ENCODE measurements at places on chromosomes 16 and 17.

DNA sequence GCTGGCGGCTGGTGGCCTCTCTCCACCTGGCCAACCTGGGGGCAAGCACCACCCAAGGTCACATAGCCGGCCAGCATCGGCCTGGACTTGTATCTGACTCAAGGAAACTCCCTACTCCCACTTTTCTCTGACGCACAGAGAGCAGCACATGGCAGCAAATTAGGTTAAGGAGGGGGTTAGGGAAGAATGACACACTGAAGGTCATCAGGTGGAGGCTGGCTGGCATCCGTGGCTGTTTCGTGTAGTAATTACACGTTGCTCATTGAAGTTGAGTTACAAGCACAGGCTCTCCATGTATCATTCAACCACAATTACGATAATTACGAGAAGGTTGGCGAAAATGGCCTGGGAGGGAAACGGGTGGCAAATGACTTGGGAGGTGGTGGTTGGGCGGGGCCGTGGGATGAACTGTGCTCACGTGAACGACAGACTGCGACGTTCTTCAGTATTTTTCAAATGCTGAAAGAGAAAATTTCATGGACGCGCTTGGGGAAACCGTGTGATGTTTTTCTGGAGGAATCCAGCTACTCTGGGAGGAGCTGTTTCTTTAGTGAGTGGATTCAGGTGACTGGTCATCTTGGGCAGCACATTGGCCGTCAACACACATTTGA is 4.0 kb upstream of the METRNL start:
- no peak for DNase-seq

DNA sequence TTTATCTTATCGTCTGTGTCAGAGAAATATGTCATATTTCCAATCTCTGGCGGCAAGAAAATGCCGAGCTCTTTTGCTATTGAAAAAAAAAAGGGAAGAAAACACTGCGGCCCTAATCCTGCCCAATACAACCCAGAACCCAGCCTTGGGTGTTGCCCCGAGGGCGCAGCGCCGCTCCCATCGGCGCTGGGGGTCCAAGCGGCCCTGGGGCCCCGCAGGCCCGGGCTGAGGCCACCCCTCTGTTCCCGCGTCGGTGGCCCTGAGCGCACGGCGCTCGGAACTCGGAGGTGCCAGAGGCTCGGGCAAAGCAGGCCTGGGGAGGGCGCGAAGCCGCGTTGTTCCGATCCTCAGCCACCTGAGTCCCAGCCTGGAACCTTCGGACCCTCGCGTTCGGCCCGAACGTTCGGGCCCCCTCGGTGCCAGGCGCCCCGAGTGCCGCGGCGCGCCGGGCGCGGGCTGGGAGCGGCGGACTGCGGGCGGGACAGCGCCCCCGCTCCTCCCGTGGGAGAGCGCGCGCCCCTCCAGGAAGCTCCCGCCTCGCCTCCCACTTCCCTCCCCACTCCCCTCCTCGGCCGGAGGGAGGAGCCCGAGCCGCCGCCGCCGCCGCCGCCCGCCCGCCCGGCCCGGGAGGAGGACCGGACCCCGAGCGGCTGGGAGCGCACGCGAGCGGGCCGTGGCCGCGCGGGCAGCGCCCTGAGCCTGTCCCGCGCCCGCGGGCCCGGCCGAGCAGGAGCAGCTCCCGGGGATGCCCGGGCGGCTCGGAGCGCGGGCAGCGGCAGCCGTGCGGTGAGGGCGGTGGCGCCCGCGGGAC is at the start of gene CPNE2:
Gene CPNE2 (plus strand): TSS at position 609 of the 811 bp plus-strand sequence. CDS start 18,160 bp downstream, outside the sequence.
- DNase-seq = no peak

DNA sequence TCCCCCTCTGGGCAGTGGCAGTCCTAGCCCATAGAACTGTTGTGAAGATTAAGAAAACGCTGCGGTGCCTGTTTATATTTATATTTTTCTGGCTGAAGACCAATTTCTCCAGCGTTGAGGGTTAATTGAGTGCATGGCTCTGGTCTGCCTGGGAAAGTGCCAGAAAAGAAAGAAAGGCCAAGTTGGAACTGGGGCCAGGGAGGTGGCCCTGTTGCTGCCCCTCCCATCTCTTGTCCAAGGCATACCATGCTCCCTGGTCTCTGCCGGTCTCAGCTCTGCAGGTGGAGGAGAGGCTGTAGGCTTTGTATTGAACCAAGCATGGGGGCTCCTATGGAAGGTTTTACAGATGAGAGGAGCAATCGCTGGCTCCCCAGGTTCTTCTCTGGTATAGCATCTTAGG is 124.7 kb downstream of the MGAT5B start:
- DNase-seq = no peak

DNA sequence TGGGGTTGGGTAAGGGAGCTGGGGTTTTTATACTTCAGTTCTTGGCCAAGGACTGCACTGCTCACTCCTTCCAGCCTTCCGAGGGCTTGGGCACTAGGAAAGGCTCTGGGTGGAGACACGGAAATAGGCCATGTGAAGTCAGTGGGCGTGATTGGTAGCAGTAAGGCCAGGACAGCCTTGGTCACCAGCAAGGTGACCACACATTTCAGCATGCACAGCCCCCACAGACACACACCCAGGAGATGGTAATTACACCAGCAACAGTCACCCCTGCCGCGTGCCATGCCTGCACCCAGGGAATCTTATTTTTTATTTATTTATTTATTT is 252.5 kb downstream of the SEC14L1 start:
- DNase-seq = no peak

GRCh38 chr16:65032387-65032786 is 89.5 kb downstream of the CDH11 start:
- no peak for DNase-seq

GRCh38 chr16:15775209-15775608 is 81.6 kb downstream of the MYH11 start:
- DNase-seq = no peak

GRCh38 chr17:56867948-56868376 is 34.0 kb downstream of the DGKE start:
- DNase-seq = no peak

- DNase-seq = no peak
Measured at GRCh38 chr17:6780886-6781285, 4.9 kb downstream of the FBXO39 start.

DNA sequence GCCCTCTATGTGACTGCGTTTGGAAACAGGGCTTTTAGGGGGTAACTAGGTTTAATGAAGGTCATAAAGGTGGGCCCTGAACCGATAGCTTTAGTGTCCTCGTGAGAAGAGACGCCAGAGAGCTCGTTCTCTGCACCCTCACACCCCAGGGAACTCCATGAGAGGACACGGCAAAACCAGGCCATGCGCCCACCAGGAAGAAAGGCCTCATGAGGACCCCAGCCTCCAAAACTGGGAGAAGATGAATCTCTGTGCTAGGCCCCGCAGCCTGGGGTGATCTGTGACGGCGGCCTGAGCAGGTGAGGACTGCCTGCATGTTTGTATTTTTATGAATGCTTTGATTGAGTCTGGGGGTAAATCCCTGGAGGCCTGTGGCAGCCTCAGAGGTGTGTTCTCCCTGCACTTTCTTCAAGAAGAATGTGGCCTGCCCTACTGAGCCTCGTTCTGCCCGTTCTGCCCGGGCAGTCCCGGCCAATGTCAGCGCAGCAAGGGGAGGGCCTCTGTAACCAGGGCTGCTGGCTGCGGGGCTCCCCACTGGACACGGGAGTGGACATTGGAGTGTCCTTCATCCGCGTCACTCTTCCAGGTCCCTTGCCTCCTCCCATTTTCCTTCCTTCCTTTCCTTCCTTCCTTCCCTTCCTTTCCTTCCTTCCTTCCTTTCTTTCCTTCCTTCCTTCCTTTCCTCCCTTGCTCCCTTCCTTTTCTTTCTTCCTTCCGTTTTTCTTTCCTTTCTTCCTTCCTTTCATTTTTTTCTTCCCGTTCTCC is 6.8 kb upstream of the RNF213 start:
- DNase-seq = no peak

DNA sequence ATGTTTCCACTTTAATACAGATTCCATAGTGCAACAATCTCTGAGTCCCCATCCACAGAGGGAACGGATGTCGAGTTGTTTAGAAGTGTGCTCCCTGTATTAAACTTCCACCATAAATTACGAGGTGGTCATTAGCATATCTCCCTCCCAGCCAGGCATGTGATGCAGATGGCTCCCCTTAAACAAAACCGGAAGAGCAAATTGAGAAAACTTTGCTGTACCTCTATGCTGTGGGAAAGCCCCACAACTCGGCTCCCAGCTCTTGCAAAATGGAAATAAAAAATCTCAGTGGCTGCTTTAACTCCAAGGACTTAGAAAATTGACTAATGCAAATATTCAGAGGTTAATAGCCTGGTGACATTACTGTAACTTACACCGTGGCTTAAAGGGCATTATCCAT is 290.9 kb downstream of the MAF start:
- no peak for DNase-seq

DNA sequence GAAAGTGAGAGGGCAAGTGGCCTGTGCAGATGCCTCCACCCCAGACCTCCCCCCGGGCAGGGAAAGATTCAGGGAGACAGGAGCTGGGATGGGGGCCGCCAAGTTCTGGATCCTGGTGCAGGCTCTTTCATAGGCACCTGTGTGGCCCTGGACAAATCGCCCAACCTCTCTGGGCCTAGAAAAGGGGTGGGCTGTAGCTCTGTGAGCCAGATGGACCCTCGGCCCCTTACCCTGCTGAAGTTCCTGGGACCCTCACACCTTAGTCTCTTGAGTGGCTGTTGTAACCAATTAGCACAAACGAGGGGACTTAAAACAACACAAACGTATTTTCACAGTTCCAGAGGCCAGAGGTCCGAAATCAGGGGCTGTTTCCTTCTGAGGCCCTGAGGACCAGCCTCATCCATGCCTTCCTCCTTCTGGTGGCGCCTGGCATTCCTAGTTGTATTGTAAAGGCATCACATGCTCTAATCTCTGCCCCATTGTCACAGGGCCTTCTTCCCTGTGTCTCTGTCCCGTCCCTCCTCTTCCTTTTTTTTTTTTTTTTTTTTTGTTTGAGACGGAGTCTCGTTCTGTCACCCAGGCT is 352.6 kb downstream of the SEC14L1 start:
- no peak for DNase-seq

DNA sequence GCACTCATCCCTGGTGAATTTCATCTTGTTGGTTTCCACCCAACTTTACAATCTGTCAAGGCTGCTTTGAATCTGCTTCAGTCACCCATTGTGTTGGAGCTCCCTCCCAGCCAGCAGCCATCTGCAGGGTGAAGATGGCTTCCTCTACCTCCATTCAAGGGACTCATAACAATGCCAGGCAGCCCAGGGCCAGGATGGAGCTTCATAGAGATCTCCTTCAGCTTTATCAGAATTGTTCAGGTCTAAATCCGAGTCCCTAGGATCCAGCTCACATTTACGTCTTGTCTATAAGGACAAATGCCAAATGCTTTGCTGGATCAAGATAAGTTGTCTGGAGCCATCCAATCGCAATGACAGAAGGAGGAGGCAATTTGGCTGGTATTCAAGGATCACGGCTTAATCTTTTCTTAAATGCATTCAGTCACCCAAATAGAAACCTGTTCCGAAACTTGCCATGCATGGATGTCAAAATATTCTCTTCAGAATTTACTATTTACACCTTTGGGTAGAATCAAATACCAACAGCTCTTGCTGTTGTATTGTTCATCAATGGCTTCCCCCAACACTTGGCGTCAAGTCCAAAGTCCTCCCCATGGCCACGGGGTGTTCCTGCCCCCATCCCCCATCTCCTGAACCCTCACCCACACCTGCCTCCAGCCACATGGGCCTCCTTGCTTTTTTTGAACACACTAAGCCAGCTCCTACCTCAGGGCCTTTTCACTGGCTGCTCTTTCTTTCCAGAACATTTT is 3.8 kb upstream of the FAM171A2 start:
- DNase-seq = no peak

- DNase-seq = peak; percentile 87
Measured at GRCh38 chr16:87806261-87806640, 40.5 kb upstream of the KLHDC4 start.

DNA sequence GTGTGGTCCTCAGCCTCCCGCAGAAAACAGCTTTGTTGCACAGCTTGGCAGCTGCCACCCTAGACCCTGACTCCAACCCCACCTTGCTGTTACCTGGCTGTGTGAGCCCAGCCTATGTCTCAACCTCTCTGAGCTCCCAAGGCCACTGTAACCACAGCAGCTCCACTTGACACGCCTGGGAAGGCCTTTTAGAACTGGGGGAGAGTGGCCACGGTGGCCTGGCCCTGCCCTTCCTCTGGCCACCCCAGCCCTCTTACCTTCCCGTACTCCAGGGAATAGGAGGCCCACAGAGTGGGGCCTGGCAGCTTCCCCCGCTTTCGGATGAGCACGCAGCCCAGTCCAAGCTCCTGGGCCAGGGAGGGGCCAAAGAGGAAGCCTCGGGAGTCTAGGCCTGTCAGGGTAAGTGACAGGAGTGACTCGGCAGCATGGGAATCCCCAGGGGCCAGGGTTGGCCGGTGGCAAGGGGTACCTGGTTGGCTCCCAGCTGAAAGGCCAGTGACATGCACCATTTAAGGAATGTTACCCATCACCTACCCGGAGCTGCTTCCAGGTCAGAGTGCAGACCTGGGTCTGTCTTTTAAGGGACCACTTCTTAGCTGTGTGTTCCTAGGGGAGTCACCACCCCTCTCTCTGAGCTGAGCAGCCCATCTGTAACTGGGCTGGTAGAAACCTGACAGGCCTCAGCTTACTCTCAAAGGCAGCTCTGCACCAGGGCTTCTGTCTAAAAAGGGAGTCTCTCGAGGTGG is 1.4 kb downstream of the APRT start:
- DNase-seq = no peak

- DNase-seq = no peak
Measured at GRCh38 chr16:57476546-57477410, 9.5 kb downstream of the DOK4 start.
